ENCODE measurements at places on chromosomes 2 and 18.

GRCh38 chr18:75207310-75208154 is 1.4 kb downstream of the PTGR3 start:
- no peak for DNase-seq

- DNase-seq = no peak
These were observed 15.8 kb downstream of the PELI1 start for GRCh38 chr2:64128406-64128805.

DNA sequence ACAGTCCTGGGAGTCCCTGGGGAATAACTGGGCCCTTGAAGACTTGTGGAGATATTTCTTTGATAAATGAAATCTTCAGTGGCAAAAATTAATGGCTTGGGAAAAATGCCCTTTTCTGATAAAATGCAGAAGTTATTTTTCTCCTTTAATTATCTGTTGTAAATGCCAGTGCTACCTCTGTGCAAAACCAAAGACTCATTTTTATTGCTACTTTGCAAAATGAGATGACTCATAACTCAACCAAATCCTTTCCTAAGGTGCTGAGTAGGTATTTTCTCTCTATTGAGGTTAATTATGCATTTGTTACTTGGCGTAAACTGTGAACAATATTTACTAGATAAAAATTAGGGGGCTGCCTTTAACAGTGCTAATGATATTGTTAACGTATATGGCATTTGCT is 163.9 kb downstream of the DOK6 start:
- DNase-seq = no peak

DNA sequence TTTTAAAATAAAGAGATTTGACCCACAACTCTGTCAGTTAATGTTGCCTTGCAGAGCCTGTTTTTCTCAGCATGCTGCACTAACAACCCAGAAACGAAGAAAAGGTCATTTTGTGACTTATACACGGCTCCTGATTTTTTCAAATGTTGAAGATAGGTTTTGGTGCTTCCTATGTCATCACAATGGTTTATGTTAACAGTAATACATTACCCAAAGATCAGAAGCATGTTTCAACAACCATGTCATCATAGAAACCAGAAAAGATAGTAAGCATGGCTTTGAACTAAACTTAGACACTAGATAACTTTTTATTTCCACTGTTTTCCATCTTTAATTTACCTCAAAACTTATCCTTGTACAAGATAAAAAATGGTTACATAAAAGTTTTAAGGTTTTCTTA is 10.1 kb downstream of the BAZ2B start:
- no peak for DNase-seq

- no peak for DNase-seq
These were observed 55.5 kb downstream of the ARHGAP28 start for GRCh38 chr18:6785001-6785400.

- no peak for DNase-seq
These were observed 64.4 kb downstream of the MARCO start for GRCh38 chr2:119006441-119006840.

GRCh38 chr18:7809455-7809854 is 242.3 kb downstream of the PTPRM start:
- no peak for DNase-seq

GRCh38 chr18:24015639-24016631 is 1.4 kb downstream of the TTC39C start:
- no peak for DNase-seq

GRCh38 chr2:20042531-20042930 is 8.9 kb downstream of the LAPTM4A start:
- no peak for DNase-seq

DNA sequence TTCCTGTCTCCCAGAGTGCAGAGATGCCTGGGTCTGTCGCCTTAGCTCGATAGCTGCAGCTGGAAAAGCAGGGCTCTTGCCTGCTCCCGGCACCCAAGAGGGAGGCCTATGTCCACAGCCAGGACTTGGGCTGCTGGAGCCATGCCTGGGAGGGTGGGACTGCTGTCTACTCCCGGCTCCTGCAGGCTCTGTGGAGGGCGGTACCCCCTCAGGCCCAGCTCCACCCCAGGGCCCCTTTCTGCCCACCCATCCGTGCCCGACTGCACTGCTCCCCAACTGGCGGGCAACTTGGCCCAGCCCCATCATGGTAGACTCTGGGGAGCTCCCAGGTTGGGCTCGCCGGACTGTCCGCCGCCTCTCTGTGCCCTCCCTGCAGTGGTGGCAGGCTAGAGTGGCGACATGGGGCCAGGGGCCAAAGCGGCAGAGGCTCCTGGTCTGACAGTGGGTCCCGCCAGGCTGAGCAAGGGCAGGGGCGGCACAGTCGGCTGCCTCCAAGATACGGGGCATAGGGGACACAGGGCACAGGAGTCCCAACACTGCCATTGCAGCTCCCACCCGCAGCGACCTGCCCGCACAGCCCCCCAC is 901.0 kb downstream of the CCDC85A start:
- DNase-seq = no peak

DNA sequence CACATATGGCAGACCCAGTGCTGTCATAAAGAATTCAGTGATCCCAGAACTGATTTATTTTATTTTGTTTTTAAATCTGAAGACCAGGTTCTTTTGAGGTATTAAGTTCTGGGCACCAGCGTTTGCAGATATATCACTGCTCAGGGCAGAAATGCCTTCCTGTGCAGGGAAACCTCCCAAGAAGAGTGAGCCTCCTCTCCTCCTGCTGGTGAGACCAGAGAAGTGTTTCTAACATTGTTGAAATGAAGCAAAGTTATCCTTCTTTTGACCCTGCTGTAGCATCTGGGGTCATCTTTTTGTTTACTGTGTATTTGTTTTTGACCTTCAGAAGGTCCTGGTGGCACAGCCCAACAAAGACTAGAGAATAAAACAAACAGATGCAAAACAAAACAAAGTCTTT is 94.0 kb downstream of the AQP4 start:
- no peak for DNase-seq

DNA sequence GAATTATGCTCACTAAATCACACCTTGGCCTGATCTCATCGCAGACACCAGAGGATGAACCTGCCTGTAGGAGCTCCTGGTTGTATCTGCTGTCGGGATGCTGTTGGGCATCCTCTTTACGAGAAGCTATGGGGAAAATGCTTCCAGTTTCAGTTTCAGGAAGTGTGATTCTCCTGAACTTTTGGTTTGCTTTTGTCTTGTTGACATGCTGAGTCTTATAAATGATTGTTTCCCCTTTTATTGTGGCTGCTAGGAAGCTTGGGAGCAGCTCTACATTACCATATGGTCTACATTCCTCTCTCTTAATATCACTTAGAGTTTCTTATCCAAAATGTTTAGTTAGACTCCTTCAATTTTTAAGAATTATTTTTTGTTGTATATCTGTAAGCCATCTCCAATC is 227.5 kb downstream of the MTX2 start:
- no peak for DNase-seq

DNA sequence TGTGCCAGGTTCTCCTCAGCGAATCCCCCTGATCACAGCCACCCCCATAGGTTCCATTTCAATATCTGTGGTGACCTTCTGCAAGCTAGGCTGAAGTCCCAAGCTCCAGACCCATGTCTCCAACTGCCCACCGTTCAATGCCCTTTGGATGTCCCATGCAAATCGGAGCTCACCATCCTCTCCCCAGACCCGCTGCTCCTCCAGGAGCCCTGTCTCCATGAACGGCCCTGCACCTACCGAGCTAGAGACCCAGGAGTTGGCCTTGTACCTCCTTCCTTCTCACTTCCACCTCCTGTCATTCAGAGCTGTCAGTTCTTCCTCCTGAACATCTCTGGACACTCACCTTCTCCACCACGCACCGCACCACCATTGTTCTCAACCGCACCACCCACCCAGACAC is 1.0 kb upstream of the FAHD2A start:
- no peak for DNase-seq

DNA sequence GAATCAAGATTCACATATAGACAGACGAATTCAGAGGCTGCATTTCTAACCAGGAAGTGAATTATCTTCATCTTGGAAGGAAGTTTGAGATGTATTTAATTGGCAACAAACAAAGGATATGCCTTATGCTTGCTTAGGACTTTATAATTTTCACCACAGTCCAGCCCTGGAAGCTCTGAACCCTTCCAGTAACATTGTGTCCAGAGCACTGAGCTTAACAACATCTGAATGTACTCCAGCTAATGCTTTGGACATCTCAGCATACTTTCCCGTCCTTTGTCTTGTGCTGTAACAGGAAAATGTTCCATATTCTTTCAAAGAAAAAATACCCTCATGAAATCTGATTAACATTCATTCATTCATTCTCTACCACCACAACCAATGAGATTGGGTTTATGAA is 136.3 kb upstream of the SPATS2L start:
- no peak for DNase-seq

- no peak for DNase-seq
These were observed 22.2 kb upstream of the TTN start for GRCh38 chr2:178829299-178829960.

- DNase-seq = no peak
These were observed 13.1 kb downstream of the CROCC2 start for GRCh38 chr2:240919161-240919781.

GRCh38 chr2:107775791-107776190 is 50.9 kb upstream of the RGPD4 start:
- no peak for DNase-seq

DNA sequence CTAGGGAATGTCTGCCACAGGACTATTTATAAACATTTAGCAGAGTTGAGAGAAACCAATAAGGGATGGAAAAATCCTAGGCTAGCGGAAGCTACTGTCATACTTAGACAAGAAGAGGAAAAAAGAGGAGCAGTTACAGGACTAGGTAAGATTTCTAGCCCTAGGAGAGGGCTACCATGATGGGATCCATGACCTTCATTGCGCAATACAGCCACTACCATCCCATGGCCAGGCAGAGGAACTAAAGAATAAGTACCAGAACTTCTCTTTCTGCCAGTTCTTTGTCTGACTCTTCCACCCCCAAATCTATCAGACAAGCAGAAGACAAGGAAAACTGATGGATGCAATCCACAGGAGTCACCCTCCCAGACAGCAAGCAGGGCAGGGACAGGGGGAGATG is 417.0 kb upstream of the CHST9 start:
- DNase-seq = no peak

DNA sequence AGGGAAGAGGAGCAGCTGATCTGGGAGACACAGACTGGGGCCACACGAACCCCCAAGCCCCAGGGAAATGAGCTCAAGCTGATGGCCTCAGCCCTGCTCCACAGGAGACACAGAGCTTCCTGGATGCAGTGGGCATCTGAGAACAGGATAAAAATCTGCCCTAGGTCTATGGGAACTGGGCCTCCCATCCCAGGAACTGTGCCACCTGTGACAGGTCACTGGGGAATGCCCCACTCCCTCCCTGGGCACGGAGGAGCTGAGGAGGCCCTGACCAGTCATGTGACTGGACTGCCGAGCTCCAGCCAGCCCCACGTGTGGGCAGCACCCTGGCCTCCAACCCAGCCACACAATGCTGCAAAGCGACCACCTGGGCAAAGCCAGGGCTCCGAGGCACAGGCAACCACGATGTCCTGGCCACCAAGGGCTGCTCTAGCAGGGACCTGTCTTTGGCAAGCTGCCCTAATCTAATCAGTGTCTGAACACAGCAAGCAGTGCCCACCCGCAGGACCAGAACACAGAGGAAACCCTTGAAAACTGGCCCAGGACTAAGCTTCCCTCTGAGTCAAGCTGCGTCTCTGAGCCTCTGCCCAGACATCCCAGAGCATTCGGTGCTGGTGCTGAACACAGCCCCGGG is 57.8 kb upstream of the ID2 start:
- no peak for DNase-seq

- DNase-seq = no peak
These were observed 292.8 kb downstream of the LNPK start for GRCh38 chr2:175709248-175709647.

GRCh38 chr2:216082117-216082711 is 495 bp downstream of the TMEM169 start:
- DNase-seq = no peak

GRCh38 chr2:204059016-204059415 is 122.5 kb downstream of the ICOS start:
- no peak for DNase-seq

- no peak for DNase-seq
These were observed 113.8 kb downstream of the KYNU start for GRCh38 chr2:142991295-142991694.

- no peak for DNase-seq
These were observed 166.8 kb downstream of the BCL2 start for GRCh38 chr18:63152791-63153190.

DNA sequence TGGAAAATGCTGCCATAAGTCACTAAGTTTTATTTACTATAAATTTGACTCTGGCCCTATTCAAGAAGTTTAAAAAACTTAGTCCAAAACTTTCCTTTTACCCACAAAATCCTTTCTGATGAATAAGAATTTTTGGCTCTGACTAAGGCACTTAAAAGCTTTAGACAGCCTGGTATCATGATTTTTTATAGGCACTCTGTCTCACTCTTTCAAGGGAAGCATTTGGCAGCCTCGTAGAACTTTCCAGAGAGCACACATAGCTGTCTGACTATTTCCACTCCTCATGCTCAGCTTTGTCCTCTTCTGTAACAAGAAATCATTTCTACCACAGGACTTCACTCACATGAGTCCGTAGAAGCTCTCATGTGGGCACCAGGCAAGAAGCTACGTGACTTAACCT is 32.3 kb upstream of the XDH start:
- no peak for DNase-seq

DNA sequence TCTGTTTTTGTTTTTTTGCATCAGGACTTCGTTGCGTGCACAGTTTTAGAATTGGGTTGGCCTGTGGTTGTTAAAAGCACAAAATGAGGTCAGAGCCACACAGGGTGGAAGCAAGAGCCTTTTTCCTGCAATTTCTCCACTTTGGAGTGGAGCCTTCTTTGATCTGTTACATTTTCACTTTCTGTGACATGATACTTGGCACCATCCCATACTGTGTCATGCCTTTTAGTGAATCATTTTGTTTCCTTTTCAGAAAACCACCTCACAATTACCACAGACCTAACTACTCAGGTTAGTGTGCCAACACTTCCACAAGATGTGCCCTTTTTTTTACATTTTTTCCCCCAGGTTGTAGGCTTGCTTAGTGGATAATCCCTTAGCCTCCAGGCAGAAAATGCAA is 32.5 kb downstream of the MERTK start:
- DNase-seq = peak; percentile 82

DNA sequence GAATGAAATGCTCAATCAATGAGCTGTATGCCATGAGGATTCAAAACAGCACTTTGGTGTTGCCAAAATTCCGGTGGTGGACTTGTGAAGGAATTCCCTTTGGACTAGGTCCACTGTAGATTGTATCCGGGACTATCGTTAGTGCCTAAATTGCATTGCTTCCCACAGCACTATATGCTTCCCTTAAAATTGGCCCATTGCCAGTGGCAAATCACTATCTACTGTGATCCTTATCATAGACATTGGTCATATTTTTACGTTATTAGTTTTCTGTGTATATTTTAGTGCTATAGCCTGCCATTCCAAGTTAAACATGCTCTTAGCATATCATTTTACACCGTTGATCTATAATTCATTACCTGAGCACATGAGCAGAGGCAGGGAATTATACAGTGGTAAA is 1.7 kb downstream of the PJVK start:
- no peak for DNase-seq
